Tongue (tissue), 3 donors: ENCODE measurements at places on chromosomes 6 and 20. TPM values are rescaled to one million over a fixed set of nuclear protein-coding genes. Genes with fewer than 3 reads are reported as not detected.

TRIM15 gene
- not detected for total RNA-seq

SPAG4 gene
- not detected for total RNA-seq

PDSS2 gene
- total RNA-seq = 11.6 TPM

TRPC4AP gene
- 64.0 TPM for total RNA-seq

ZNF322 gene
- 21.6 TPM for total RNA-seq

BPIFB4 gene
- 0.62 TPM for total RNA-seq
